ENCODE measurements at places on chromosomes 4 and X. TPM values are rescaled to one million over a fixed set of nuclear protein-coding genes. Genes with fewer than 3 reads are reported as not detected.

- no peak for DNase-seq
Observed at GRCh38 chrX:155215443-155216178, 649 bp upstream of the VBP1 start.

GRCh38 chr4:99821918-99822503, 5.4 kb downstream of the DAPP1 start:
- DNase-seq, result no peak

- DNase-seq, result no peak
Observed at GRCh38 chr4:100540131-100540530, 22.3 kb upstream of the EMCN start.

DNA sequence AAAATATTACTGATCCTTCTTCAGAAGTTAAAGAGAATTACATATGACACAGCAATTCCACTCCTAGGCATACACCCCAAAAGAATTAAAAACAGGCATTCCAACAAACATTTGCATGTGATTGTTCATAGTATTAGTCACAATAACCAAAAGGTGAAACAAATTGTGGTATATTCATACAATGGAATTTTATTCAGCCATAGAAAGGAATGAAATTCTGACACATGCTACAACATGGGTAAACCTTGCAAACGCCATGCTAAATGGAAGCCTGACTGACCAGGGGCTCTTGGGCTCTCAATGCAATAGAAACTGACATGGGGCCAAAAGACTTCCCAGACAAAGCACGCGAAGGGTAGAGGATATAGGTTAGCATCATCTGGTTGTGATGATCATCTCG, 62.1 kb upstream of the S100G start:
- no peak for DNase-seq

- no peak for DNase-seq
Observed at GRCh38 chrX:41779030-41779564, 55.1 kb downstream of the GPR82 start.

GRCh38 chr4:3362431-3363287, 69.8 kb downstream of the RGS12 start:
- no peak for DNase-seq

DNA sequence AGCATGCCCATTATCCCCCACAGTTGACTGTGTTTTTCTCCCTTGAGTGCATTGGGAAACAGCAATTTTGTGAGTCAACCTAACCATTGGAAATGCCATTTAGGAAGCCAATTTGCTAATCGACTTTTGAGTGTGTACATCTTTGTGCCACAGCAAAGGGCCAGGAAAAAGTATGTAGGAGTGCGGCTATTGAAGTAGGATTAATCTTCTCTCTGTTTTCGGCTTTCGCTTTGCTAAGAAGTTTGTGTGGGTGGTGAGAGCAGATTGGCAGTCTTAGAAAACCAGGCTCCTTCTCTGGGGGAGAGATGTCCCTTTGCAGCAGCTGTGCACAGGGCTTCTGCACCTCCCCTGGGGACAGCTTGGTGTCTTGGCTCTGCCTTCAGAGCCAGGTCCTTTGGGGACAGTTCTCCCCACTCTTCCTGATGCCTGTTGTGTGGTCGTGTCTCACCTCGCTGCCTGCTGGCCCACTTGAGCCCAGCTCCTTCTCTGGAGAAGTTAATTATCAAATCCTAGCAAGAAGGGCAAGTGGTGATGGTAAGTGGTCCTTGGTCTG, 74.5 kb downstream of the GEMIN8 start:
- no peak for DNase-seq

- no peak for DNase-seq
Observed at GRCh38 chrX:48910926-48911411, 477 bp downstream of the SLC35A2 start.

DNA sequence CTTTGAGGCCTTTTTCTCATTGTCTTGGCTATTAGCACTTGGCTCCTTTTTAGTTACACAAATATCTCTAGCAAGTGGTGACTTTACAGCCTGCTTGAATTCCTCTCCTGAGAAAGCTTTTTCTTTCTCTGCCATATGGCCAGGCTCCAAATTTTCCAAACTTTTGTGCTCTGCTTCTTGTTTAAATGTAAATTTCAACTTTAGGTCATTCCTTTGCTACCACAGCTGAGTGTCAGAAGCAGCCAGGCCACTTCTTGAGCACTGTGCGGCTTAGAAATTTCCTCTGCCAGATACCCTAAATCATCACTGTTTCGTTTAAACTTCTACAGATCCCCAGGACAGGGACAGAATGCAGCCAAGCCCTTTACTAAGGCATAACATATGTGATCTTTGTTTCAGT, 222.4 kb downstream of the FBXO8 start:
- DNase-seq, result no peak

DNA sequence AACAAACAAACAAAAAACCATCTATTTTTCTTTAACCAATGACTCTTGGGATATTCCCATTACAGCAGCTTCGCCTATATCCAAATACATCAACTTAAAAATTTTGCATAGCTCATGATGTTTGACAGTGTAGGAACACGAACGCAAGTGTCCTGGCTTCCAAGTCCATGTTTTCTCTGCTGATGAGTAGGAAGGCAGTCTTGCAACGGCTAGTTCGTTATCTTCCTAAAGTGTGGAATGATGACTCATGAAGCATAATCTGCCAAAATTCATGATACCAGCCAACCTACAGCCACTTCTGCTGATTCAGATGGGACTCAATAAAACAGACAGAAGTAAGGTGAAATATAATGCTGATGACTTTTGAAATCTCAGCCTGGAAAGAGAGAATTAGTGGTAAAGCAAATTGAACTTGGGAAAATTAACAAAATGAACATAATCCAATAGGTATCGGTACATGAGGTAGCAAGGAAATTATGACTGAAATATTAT, 6.4 kb upstream of the SEPTIN11 start:
- no peak for DNase-seq

DNA sequence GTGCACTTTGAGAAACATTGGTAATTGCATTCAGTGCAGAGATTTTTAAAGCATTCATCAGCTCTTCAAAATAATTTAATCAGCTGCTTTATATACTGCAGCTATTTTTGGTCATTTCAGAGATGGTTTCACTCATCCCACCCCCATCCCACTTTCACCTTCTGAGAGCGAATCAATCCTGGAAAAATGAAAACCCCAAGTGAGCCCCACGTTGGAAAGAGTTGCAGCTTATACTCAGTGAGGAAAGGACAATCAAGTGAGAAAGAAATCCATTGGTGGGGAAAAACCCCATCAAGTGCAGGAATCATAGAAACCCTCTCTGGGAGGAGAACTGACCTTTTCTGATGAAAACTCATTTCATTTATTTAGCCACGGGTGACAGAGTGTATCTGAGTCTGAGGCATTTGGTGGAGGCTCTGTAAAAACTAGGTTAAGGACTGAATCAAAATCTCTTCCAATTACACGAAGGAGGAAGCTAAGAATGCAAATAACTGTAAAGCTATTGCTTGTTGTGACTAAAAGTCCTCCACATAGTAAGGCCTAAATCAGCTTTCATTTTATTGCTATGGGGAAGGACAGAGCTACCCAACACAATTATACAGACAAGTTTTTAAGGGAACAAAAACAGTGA, 240.4 kb upstream of the PGRMC2 start:
- DNase-seq, result no peak

GRCh38 chr4:165748321-165748720, 124.7 kb upstream of the TLL1 start:
- no peak for DNase-seq

DNA sequence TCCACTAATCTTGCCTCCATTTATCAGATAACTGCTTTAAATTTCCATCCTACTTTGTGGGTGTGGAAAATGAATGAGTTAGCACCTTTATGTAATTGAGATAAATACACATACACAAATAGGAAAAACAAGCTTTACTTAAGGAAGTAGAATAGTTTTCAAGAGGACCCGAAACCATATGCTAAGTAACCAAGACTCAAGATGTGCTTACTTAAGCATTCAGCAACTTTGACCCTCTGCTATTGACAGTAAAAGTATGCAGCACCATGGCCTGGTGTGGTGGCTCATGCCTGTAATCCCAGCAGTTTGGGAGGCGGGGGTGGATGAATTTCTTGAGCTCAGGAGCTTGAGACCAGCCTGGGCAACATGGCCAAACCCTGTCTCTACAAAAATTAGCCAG, 29.9 kb downstream of the RNF175 start:
- DNase-seq, result no peak

- DNase-seq, result no peak
Observed at GRCh38 chr4:30802622-30803323, 82.6 kb downstream of the PCDH7 start.

IL15 gene
- polyA plus RNA-seq, result 2.0 TPM

RADX gene
- polyA plus RNA-seq, result 5.2 TPM

RBM3 gene
- polyA plus RNA-seq, result 338 TPM

TKTL1 gene
- polyA plus RNA-seq, result 0.45 TPM

MAGEB17 gene
- polyA plus RNA-seq, result not detected

MAGEA9B gene
- polyA plus RNA-seq, result not detected
